ENCODE measurements at places on chromosomes 2 and 18.
A peak's percentile ranks its signal among the peaks of the same experiment; 100 is the strongest.

DNA sequence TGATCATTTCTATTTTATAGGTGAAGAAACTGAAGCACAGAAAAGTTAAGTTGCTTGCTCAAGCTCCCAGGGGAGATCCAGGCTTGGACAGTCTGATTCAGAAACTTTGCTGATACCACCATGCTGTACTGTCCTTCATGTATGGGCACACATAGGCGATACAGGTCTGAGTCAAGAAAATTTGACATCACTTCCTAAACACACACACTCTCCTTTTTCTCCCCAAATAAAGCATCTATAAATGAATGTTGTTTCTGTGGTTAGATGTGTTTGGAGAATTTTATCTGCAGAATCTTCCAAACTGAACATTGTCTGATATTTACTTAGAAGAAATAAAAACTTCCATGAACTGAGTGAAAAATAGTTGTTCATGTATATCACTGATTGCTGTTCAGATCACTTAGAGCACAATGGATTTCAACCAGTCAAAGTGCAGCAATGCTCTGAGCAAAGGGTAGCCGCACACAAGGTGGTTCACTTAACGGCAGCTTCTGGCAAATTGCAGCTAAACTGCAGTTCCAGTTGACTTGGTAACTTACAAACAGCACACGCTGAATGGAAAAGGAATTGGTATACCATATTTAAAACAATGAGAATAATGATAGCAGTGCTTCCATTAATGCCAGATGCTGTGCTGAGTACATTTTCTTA is 10.0 kb upstream of the AGFG1 start:
- no peak for DNase-seq

DNA sequence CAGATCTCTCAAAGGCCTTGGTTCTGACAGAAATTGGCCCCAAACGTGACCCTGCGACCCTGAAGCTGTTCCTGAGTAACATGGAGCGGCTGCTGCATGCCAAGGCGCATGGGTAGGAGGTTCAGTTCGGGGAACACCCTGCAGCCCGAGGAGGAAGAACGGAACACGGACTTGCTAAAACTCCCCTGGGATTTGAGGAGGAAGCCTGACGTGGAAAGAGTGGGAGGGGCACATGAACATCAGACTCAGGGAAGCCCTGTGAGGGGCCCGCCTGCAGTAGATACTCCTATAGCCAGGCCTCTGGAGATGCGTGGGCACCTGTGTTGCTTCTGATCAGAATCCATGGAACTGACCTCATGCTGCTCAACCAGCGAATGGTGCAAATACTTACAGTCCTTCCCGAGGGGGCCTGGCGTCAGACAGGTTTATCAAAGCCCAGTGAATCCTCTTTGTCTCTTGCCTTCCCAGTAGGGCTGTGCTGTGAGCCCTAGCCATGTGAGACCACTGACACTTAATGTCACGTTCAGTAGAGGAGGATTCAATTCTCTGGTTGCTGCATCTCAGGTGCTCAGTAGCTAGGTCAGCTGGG is 46.8 kb downstream of the IMPA2 start:
- DNase-seq: no peak

DNA sequence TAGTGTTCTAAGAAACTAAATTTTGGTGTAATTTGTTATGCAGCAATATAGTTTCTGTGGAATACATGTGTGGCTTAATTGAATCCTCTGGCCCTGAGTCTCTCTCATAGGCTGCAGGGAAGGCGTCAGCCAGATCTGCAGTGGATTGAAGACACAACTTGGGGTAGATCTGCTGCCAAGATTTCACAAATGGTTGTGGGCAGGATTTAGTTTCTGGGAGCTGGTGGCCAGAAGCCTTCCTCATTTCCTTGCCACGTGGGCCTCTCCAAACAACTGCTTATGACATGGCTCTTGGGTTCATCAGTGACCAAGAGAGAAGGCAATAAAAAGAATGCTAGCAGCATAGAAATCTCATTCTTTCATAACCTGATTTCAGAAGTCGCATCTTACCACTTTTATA is 28.2 kb downstream of the CCDC102B start:
- peak; percentile 29 for DNase-seq

GRCh38 chr2:237448626-237449025 is 34.7 kb upstream of the COL6A3 start:
- DNase-seq: no peak

DNA sequence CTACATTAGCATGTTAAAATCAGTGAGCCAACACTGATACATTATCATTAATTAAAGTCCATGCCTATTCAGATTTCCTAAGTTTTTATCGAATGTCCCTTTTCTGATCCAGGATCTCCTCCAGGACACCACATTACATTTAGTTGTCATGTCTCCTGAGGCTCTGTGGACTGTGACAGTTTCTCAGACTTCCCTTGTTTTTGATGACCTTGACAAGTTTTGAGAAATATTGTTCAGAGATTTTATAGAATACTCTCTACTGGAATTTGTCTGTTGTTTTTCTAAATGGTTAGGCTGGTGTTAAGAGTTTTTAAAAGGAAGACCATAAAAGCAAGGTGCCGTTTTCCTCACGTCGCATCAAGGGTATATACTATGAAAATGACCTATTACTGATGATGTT is 16.3 kb upstream of the MAPRE3 start:
- no peak for DNase-seq
